ENCODE measurements at places on chromosomes 3 and 15.

GRCh38 chr3:58326267-58326900 is 6.3 kb upstream of the PXK start:
- no peak for DNase-seq

GRCh38 chr3:81922404-81922803 is 161.0 kb upstream of the GBE1 start:
- DNase-seq: no peak

- DNase-seq: no peak
Observed at GRCh38 chr3:69326855-69327300, 59.0 kb downstream of the FRMD4B start.

- no peak for DNase-seq
Observed at GRCh38 chr3:85258326-85258725, 299.5 kb downstream of the CADM2 start.

- peak; percentile 41 for DNase-seq
Observed at GRCh38 chr15:69380100-69380725, 33.9 kb upstream of the KIF23 start.
